ENCODE measurements at places on chromosomes 2 and 18.

GRCh38 chr2:218435003-218435982 is 16.4 kb downstream of the VIL1 start:
- no peak for DNase-seq

- DNase-seq = peak; percentile 76
Measured at GRCh38 chr2:196289000-196289399, 117.6 kb upstream of the STK17B start.

DNA sequence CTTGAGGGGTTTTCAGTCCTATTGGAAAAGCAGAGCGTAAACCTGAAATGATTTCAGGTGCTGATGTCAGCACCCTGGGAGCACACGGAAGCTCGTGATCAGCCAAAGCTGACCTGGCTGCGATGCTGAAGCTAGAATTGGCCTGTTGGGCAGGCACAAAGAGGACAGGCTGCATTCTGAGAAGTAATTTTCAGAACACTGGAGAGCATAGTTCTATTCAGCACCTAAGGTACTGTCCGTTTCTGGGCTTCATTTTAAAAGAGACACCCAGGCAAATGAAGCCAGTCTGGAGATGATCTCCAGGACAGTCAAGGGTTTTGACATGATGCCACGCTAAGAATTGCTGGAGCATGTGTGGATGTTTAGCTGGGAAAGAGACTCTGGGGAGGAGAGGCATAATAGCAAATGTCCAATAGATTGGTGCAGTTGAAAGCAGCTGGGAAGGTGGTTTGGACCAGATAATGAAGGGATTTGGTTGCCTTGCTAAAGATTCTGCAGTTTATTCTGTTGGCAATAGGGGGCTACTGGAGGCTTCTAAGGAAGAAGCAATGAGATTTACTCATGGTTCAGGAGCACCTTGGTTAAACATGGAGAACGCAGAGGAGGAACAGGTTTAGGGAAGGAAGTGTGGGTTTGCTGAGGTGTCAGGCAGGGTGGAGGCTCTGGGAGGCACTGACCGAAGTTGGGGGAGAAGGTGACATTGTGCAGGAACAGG is 86.6 kb downstream of the ACOXL start:
- no peak for DNase-seq

DNA sequence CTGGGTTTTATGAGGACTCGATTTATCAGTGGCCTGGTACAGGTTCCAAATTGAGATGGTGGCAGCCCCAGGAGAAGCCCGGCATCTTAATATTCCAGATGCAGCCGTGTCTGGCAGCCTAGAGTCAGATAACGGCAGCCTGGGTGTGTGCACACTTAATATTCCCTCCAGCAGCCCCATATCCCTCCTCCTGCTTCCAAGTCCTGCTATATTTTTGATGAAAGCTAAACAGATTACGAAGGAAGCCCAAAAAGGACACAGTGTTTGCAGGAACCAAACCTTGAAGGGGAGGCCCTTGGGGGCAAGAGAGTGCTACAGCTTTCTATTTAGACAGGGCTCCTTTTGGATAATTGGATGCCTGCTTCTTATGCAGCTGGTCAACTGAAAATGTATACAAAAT is 25.1 kb upstream of the ALK start:
- no peak for DNase-seq

DNA sequence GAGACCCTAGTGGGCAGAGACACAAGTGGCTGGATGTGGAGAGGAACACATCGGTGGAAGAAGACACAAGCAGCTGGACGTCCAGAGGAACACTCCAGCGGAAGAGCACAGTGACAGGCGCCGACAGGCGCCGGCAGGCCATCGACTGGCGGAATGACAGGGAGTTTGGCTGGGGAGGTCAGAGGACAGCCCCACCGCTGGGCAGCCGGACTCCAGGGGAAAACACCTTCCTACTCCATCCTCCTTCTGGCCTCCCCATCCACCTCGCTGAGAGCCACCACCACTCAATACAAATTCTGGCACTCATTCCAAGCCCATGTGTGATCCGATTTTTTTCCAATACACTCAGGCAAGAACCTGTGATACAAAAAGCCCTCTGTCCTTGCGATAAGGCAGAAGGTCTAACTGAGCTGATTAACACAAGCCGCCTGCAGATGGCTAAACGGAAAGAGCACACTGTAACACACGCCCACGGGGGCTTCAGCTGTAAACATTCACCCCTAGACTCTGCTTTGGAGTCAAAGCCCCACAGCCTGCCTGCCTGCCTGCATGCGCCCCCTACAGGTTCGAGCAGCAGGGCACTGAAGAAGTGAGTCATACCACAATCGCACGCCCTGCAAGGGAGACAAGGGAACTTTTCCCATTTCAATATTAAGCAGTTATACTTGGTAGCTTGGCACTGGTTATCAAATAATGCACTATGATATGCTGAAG is 50.2 kb upstream of the LRP1B start:
- peak; percentile 3 for DNase-seq

GRCh38 chr18:76951456-76952247 is 129.3 kb downstream of the ZNF236 start:
- DNase-seq = peak; percentile 59

DNA sequence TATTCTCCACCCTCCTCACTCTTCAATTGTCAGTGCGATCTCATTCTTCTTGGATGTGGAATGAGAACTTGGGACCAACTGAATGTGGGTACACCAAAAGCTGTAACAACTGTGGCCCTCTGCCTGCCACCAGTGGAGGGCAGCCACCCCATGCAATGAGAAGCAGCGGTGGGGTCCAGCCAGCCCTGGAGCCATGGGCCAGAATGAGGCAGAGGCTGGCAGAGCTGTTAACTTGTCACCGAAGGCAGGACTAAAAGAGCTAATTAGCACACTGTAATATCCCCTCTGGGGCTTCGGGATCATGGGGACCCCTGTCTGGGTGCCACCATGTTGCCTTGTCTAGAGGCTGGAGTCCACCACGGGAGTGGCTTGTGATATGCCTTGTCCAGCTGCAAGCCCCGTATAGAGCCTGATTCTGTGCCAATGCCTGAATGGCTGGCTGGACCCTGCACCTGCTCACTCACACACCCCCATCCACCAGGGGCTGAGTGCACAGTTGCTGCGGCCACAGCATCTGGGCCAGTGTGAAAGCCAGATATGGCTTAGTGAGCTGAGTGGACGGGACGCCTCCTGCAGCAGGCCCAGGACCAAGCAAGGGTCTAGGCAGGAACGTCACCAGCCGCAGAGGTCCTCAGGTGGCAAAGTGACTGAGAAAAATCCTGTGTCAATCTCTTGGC is 680.5 kb downstream of the DSC3 start:
- no peak for DNase-seq

DNA sequence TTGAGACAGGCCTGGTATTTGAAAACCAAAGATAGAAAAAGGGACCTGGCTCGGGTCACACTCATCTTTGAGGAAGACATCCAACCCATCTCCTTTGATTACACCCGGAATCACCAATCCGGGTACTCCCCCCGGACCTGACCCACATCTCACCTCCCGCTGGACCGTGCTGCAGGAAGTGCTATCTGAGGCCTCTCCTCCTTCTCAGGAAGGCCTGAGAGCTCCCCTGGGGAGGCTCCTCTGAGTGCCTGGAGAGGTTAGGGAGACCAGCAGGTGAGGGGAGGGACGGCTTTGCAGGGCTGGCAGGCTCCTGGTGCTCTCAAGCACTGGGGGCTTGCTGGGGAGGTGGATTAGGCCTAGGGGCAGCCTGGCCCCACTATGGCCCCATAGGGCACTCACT is 170.9 kb downstream of the ACKR3 start:
- DNase-seq = no peak

DNA sequence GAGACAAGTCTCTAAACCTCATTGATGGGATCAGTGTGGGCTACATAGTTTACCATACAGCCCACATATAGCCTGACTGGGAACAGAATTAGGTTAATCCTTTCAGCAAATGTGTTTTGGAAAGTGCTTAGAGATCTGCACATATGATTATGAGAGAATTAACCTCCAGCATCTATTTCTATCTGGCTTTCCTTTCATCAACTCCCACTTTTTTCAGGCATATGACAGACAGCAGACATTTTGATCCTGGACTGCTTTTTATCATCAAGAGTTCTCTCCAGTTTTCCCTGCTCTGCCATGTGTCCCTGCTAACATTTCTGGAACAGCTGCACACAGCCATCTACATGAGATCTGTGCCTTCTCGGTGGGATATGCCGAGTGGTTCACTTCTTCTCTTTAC is 139.5 kb upstream of the LRP1B start:
- no peak for DNase-seq

DNA sequence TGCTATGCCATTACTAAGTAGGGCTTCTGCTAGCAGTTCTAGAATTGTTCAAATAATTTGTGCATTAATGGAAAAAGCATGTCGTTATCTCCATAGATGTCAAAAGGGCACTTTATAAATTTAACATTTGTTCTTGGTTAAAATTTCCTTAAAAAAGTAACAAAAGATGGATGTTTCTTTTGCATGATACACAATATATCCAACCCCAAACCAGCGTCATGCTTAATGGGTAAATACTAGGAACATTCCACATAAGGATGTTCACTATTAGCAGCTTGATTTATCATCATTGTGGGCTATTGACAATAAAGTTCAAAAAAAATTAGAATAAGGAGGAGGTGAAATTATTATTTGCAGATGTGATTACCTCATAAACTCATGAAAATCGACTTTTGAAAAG is 79.7 kb downstream of the GREB1L start:
- DNase-seq = no peak

GRCh38 chr18:72342933-72343332 is 201.2 kb downstream of the CBLN2 start:
- DNase-seq = no peak

- DNase-seq = no peak
Measured at GRCh38 chr18:31774477-31774785, 13.8 kb upstream of the SLC25A52 start.

DNA sequence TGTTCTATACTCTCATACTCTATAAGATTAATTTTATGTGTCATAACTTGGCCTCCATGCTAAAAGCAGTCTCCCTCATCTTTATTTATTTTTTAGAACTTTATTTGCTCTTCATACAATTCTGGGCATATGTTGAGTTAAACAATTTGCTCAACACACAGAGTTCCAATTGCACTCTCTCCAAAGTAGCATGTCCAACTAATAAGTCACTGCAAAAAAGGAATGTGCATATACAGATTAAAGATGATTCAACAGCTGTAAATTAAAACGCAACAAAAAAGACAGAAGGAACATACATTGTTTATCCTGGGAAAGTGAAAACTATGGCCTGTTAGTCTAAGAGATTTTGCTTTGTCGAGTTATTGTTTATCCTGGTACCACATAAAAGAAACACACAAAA is 277.7 kb upstream of the ACVR2A start:
- DNase-seq = no peak

DNA sequence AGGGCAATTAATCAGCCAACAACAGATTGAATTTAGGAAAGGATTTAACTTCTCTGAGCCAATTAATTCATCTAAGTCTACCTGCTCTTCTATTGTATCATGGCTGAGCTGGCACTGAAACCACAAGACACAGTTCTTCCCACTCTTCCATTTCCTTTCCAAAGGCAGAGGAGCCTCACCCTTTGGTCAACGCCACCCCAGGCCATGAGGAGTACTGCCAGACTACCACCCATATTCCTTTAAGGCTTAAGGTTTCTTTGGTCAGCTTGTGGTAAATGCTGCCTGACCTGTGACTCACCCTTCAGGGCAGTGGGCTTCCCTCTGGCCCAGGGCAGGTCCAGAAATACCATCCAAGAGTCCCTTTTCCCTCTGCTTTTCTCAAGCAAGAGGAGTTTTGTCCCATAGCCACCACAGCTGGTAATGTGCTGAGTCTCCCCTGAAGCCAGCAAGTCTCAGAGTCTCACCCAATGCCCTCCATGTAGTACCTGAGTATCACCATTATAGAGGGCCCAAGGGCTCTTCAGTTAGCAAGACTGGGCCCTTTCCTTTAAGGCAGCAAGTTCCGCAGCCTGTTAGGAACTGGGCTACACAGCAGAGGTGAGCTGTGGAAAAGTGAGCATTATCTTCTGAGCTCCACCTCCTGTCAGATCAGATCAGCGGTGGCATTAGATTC is 900.5 kb upstream of the CRIM1 start:
- DNase-seq = no peak

- no peak for DNase-seq
Measured at GRCh38 chr2:218418717-218419458, at the start of gene VIL1. VIL1 (plus strand) TSS chr2:218419123; CDS start chr2:218423779, 4,656 bp downstream.

DNA sequence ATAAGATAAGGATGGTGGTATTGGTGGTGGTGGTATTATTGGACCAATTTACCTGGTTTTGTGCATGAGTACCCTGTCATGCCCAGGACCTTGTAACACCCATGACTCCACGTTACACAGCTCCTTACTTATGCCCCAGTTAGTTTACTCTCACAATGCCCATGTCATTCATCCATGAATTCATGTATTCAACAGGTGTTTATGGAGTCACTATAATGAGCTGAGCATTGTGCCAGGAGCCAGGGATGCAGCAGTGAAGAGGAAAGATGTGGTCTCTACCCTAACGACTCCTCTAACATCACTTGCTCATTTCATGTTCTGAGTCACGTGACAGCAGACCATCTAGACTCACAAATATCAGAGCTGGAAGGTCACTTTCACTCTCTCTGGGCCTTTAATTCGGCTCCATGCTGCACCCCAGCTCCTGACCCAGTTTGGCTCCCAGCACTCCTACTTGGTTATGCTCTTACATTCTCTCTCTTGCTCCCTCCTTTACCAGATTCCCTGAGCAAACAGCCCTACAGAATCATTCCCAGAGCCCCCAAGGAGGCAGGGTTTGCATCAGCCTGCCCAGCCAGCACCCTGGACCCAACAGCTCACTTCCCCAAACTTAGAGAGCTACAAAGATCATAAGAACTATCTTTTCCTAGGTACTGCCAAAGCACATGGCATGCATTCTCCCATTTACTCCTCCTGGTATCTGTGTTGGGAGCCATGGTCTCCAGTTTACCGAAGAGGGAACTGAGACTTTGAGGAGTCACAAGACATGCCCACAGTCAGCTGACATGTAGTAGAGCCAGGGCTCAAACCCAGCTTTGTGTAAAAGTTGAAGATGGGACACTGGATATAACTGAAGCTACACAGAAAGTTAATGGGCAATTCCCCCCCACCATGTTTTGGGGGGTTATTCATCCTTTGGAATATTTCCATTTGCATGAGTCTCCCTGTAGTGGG is 449.9 kb downstream of the LRATD1 start:
- DNase-seq = no peak

DNA sequence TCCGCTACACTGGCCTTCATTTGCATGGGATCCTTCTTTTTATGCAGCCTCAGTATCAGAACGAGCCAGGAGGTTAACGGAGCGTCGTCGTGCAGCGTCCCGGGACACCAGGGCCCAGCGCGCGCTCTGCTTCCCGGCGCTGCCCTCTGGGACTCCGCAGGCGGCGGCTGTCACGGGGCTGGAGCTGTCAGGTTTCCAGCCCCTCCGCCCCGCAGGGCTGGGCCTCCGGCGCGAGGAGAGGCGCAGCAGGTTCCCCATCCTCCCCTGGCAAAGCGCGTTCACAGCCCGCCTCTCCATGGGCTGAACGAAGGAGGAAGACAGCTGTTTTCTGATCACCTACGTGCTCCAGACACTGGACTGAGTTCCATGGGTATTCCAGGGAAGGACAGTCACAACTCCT is 12.5 kb upstream of the PAX8 start:
- no peak for DNase-seq

DNA sequence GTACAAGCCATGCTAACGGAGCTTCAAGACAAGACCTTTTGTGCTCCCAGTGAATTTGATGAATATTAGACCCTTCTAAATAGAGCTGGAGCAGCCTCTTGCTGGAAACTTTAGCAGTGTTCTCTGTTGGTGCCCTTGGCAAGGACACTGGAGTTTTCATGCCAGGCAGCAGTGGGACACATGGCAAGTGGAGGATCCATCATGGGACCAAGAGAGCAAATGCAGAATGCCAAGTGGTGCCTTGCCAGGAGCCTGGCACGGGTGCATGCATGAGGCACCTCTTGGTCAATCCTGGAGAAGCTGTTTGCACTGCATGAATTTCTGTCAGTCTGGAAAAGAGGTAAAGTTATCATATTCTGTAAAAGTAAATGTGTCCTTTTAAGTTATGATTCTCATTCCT is 59.1 kb downstream of the NETO1 start:
- DNase-seq = no peak
